Hepatocyte (in vitro differentiated cells): ENCODE measurements at places on chromosomes 7 and 10. TPM values are rescaled to one million over a fixed set of nuclear protein-coding genes. Genes with fewer than 3 reads are reported as not detected.

The SYT15 gene
- 1.1 and 1.2 TPM in 2 replicates for polyA plus RNA-seq

The LRRTM3 gene
- polyA plus RNA-seq = 0.68 and 1.9 TPM in 2 replicates

The PTN gene
- polyA plus RNA-seq = 50.8 and 75.3 TPM in 2 replicates

The TMEM270 gene
- polyA plus RNA-seq = 0.30 and 0.47 TPM in 2 replicates

The PRR15 gene
- polyA plus RNA-seq = 30.2 and 42.0 TPM in 2 replicates

The NPTX2 gene
- polyA plus RNA-seq = 2.2 and 5.5 TPM in 2 replicates

The DNAJB6 gene
- 106 and 110 TPM in 2 replicates for polyA plus RNA-seq

The ARMC3 gene
- 0.41 TPM in 1 of 2 replicates, not detected in the other for polyA plus RNA-seq

The RAMP3 gene
- not detected in 2 replicates for polyA plus RNA-seq

The GHRHR gene
- polyA plus RNA-seq = 0.85 TPM in 1 of 2 replicates, not detected in the other

The CLEC2L gene
- not detected in 2 replicates for polyA plus RNA-seq

The SP8 gene
- polyA plus RNA-seq = 0.04 and 0.10 TPM in 2 replicates

The REEP3 gene
- 38.8 and 43.1 TPM in 2 replicates for polyA plus RNA-seq

The ZCCHC24 gene
- polyA plus RNA-seq = 14.5 and 20.6 TPM in 2 replicates

The NEUROG3 gene
- polyA plus RNA-seq = 0.87 and 1.2 TPM in 2 replicates

The ZNF746 gene
- polyA plus RNA-seq = 15.2 and 15.6 TPM in 2 replicates
